ENCODE measurements at places on chromosomes 3 and 15. TPM values are rescaled to one million over a fixed set of nuclear protein-coding genes. Genes with fewer than 3 reads are reported as not detected.

BLM gene
- total RNA-seq, result 3.6 TPM

TEX55 gene
- not detected for total RNA-seq

AHSG gene
- total RNA-seq, result 0.47 TPM

SUSD5 gene
- total RNA-seq, result 3.0 TPM

BNC1 gene
- 0.16 TPM for total RNA-seq

CD96 gene
- total RNA-seq, result not detected

RTP1 gene
- total RNA-seq, result not detected

SAXO2 gene
- 4.1 TPM for total RNA-seq

BCL2A1 gene
- 0.94 TPM for total RNA-seq

IL20RB gene
- 0.62 TPM for total RNA-seq

TCF12 gene
- 143 TPM for total RNA-seq

MLF1 gene
- total RNA-seq, result 30.3 TPM

UCN2 gene
- not detected for total RNA-seq

C3orf49 gene
- not detected for total RNA-seq

WDR93 gene
- total RNA-seq, result 0.31 TPM

HTR3E gene
- total RNA-seq, result not detected

SERF2 gene
- 37.1 TPM for total RNA-seq

PROS1 gene
- total RNA-seq, result 14.2 TPM

GOLGA8S gene
- not detected for total RNA-seq

SLC9C1 gene
- under 0.01 TPM for total RNA-seq

SAMMSON gene
- total RNA-seq, result 0.47 TPM

COX17 gene
- 16.8 TPM for total RNA-seq

GPR156 gene
- total RNA-seq, result 5.6 TPM

PARP15 gene
- total RNA-seq, result not detected

MOBP gene
- 0.94 TPM for total RNA-seq

TRPM1 gene
- total RNA-seq, result not detected

ZNF148 gene
- 111 TPM for total RNA-seq

CD200R1 gene
- total RNA-seq, result 0.62 TPM

NR1I2 gene
- total RNA-seq, result 0.16 TPM

FHIT gene
- 3.6 TPM for total RNA-seq

DUOX1 gene
- total RNA-seq, result not detected

KPNA4 gene
- 49.0 TPM for total RNA-seq

BFSP2 gene
- 1.1 TPM for total RNA-seq

ULK3 gene
- total RNA-seq, result 32.4 TPM

DIPK2A gene
- 137 TPM for total RNA-seq

ZPLD1 gene
- total RNA-seq, result not detected

TRPC1 gene
- total RNA-seq, result 157 TPM

PRR20G gene
- not detected for total RNA-seq

LRRIQ4 gene
- total RNA-seq, result 0.31 TPM

FBN1 gene
- 27.9 TPM for total RNA-seq

MYNN gene
- 42.9 TPM for total RNA-seq

Data from occipital lobe (tissue), 3 donors.